ENCODE measurements at places on chromosomes 3 and 15.

GRCh38 chr3:19735111-19735510 is 198.9 kb downstream of the EFHB start:
- DNase-seq = no peak

GRCh38 chr3:122258757-122259371 is 66.2 kb upstream of the CSTA start:
- DNase-seq = no peak

GRCh38 chr15:35061161-35061824 is 23.8 kb downstream of the NANOGP8 start:
- DNase-seq = no peak

DNA sequence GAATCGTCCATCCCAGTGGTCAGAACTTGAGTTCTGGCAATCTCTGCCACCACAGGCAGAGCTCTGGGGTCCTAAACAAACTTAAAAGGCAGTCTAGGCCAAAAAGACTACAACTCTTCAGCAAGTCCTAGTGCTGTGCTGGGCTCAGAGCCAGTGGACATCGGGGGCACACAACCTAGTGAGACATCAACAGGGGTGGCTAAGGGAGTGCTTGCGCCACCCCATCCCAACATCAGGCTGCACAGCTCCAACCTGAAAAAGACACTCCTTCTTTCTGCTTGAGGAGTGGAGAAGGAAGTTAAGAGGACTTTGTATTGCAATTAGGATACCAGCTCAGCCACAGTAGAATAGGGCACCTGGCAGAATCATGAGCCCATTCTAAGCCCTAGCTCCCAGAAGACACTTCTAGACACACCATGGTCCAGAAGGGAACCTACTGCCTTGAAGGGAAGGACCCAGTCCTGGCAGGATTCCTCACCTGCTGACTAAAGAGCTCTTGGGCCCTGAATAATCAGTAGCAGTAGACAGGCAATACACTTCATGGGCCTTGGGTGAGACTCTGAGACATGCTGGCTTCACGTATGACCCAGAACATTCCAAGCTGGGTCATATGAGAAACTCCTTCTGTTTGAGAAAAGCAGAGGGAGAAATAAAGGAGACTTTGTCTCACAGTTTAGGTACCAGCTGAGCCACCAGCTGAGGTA is 72.0 kb downstream of the TFDP2 start:
- DNase-seq = no peak

- DNase-seq = no peak
Observed at GRCh38 chr3:129525341-129525968, 3.0 kb upstream of the RHO start.

- no peak for DNase-seq
Observed at GRCh38 chr3:35537265-35537664, 102.1 kb upstream of the ARPP21 start.

Measured in ascending aorta (tissue), 2 donors.